Activated CD8-positive, alpha-beta memory T cell treated with anti-CD3 and anti-CD28 coated beads, Interleukin-2, amount 50 U/mL, for 4 hours (primary cell): ENCODE measurements at places on chromosomes 6 and 20.

GRCh38 chr20:31987744-31988143 lies 19.8 kb downstream of the XKR7 start:
- DNase-seq = no peak

DNA sequence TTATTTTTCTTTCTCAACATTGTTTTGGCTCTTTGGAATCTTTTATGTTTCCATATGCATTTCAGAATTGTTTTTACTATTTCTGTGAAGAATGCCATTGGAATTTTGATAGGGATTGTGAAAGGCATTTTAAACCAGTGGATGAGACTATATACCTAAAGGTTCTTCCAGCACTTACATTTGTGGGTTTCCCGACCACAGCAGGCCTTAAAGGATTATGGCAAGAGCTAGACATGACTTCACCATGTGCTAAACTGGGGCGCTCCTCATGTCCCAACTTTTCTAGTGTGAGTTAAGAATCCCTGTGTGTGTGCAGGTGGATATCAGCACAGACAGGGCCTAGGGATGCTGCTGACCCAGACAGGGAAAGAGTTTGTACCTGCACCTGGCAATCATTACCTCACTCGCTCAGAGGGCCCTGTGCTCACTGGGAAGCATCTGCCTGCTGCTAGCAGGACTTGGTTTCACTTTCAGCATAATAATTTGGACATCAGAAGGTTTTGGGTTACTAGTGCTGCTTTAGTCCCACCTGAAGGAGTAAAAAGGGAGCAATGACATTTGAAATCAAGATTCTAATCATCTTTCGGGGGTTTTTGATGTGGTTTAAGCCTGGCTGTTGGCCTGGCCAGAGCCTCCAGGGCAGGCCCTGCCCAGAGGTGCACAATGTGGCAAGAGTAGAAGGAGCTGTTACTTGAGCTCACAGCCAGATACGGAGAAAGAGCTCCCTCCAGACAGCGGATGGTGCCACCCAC lies 137.1 kb downstream of the CDC5L start:
- DNase-seq = no peak

DNA sequence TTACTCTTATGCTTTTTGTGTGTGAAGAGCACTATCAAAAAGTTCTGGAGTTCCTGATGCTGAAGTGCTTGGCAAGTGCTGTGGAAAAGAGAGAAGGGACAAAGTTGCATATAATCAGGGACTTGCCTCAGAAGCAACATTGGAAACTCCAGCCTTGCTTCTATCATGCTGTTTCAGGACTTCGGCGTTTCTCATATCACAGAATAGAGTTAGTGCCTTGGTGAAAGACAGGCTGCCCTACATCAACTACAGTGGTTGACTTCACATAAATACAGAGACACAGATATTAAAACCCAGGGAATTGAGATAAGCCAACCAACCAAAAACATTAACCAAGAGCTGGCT lies 36.2 kb upstream of the CDKAL1 start:
- no peak for DNase-seq

GRCh38 chr6:27630727-27631608 lies 158.1 kb upstream of the ZNF184 start:
- DNase-seq = no peak

DNA sequence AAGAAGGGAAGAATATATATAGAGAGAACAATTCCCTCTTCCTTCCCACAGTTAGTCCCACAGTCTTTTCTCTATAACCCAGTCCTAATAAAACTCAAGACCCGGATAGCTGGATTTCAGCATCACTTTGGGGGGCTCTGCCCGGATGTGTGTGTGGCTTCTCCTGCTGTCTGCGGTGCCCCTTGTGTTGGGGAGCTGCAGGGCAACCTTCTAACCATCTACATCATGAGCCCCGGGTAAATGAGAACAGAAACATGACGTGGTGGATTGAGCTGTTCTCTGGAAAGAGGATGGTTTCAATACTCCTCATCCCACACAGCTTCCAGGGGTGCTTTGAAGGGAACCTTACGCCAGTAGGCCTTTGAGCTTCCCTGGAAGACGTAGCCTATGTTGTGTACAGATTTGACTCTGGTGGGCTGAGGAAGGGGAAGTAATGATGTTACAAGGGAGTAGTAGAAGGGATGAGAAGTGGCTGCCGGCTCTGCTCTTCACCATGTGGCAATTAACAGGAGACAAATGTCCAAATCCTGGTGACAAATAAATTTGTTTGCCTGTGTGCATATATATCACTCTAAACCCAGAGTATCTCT lies 13.5 kb upstream of the PRDM1 start:
- DNase-seq = no peak

DNA sequence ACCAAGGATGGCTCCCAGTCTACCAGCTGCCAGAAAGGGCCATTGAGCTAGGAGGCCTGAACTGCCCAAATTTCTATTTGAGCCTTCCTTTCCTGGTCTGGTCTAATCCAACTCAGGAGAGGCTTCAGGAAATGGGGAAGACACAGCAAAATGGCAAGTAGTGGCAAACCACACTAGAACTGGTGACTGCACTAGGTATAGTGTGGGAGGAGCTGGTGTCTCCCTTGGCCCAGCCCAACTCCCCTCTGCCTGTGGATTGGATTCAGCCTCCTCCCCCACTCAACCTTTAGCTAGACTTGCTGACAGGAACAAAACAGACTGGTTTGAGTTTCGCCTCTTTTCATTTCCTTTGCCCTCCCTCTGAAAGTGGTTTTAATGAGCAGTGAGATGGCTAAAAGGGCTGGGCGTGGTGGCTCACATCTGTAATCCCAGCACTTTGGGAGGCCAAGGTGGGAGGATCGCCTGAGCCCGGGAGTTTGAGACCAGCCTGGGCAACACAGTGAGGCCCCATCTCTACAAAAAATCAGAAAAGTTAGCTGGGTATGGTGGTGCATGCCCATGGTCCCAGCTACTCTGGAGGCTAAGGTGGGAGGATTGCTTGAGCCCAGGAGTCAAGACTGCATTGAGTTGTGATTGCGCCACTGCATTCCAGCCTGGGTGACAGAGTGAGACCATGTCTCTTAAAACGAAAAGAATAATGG lies 17.5 kb downstream of the MRPS18A start:
- no peak for DNase-seq

DNA sequence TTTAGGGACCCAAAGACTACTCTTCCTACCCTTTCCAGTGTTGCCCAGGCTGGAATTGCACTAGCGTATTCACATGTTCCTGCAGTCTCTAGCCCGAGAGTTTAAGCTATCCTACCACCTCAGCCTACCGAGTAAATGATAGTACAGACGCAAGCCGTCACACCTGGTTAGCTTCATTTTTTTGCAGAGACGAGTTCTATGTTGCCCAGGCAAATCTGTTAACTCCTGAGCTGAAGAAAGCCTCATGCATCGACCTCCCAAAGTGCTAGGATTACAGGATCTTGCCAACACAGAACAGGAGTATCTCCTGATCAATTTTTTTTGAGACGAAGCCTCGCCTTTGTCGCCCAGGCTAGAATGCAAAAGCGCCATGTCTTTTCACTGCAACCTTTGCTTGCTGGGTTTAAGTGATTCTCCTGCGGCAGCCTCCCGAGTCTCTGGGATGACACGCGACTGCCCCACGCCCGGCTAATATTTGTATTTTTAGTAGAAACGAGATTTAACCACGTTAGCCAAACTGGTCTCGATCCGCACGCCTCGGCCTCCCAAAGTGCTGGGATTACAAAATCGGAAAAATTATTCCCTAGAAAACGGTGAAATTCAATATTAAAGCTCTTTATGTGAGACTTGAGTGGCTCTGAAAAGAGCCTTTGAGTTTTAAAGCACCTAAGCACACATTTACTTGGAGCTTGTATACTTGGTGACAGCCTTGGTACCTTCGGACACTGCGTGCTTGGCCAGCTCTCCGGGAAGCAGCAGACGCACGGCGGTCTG lies 128.5 kb downstream of the HFE start:
- DNase-seq = no peak

- no peak for DNase-seq
These were observed 709.8 kb downstream of the EPM2A start for GRCh38 chr6:145025488-145025887.

DNA sequence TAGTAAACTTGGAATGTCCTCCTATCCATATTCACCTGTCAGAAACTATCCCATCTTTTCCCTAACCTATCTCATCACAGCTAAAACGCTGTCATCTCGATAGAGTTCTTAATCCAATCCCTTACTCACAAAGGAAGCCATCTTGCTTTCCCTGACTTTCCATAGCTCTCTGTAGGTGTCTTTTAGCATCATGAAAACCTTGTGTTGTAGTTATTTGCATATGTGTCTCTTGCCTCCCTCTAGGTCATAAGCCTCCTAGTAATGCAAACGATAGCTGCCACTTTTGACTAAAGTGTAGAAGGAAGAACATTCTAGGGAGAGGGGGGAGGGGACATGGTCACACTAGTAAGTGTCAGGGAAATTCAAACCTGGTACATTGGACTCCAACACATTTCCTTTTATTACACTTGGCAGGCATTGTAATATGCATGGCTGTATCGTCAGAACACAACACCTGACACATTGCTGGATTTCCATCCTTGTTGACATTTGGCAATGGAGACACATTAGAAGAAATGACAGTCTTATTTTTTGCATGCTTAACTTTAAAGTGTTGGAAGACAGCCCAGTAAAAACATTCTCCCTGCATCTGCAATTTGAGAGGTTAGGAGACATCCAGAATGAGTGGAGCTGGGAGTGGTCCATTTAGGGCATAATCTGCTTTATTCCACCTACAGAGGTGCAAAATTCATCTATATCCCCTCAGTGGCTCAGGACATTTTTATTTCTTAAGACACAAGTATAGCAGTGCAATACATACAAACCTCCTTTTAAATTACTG lies 283.4 kb downstream of the HAO1 start:
- DNase-seq = no peak

DNA sequence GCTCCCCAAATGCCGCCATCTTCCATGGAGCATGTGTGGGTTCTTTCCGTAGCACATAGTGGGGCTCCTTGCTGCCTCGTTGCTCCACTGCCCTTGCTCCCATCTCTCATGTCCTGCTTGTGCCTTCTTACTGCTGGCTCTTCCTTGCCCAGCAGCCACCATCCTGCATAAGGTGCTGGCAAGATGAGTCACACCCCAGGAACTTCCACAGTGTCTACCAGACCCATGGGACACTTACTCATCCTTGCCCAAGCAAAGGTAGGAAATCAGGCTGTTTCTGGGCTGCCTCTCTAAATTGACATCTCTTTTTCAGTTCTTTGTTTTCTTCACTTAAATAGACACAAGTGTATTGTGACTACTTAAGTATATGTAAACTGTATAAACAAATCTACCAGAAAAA lies 39.4 kb upstream of the RGS17 start:
- no peak for DNase-seq
